ENCODE measurements at places on chromosomes 16 and 17. TPM values are rescaled to one million over a fixed set of nuclear protein-coding genes. Genes with fewer than 3 reads are reported as not detected.
A peak's percentile ranks its signal among the peaks of the same experiment; 100 is the strongest.

GRCh38 chr16:69747115-69747514, 7.6 kb downstream of the NOB1 start:
- H3K4me1 ChIP-seq = peaks cover 2% of the 10 kb centered on the region
- DNase-seq = no peak
- no peaks in the 10 kb centered on the region for H3K27me3 ChIP-seq
- H3K27ac ChIP-seq = no peak overlapping the region
- no peak overlapping the region for H3K4me3 ChIP-seq

DNA sequence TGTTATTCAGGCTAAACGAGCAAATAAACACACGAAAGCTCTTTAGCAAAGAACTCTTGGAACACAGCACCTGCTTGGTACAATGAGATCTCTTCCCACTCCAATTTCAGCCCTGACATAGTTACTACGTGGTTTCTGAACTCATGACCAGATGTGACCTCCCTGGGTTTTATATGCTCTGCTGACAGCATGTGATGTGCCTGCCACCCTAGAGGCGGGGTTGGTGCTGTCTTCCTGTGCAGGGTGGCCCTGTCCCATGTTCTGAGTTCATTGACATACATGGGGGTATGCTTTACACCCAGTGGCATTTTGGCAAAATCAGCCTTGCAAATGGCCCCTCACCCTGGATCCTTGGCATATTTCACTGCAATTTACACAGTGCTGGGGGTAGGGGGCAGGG, 475.3 kb upstream of the ZFHX3 start:
- no peaks in the 10 kb centered on the region for H3K4me1 ChIP-seq
- no peak overlapping the region for H3K27ac ChIP-seq
- no peaks in the 10 kb centered on the region for H3K27me3 ChIP-seq
- DNase-seq = no peak

The SLFN11 gene
- total RNA-seq = 64.8 TPM

GRCh38 chr17:58487589-58488427, at the start of gene HSF5:
Gene HSF5, minus strand, starts transcription at chr17:58488408. Its CDS starts 134 bp downstream, at chr17:58488274.
- peak; percentile 81 for DNase-seq
- no peaks in the 10 kb centered on the region for H3K27me3 ChIP-seq

- H3K4me1 ChIP-seq = no peaks in the 10 kb centered on the region
- H3K27ac ChIP-seq = no peak overlapping the region
- no peak for DNase-seq
- no peaks in the 10 kb centered on the region for H3K36me3 ChIP-seq
- peaks cover 8% of the 10 kb centered on the region for H3K27me3 ChIP-seq
These were observed 14.7 kb downstream of the AOC3 start for GRCh38 chr17:42865638-42866094.

The KRTAP9-2 gene
- not detected for total RNA-seq

DNA sequence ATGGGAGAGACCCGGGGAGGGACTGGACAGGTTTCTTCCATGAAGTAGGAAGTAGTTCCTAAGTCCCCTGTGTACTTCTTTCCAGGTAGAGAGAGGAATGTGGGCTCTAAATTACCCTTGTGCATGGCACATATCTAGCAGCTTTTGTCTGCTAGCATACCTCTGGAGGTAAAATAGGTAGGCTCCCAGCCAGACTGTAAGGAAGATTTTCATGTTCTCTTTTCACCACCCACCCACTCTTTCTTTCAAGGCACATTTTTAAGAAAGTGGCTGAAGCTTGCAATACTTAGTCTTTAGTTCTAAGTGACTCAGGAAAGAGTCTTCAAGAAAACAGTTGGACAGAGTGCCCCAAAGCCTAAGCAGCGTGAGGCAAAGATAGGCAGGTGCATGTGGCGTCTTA, 9.2 kb downstream of the MINK1 start:
- H3K27ac ChIP-seq = no peak overlapping the region
- peaks cover 3% of the 10 kb centered on the region for H3K36me3 ChIP-seq
- H3K4me1 ChIP-seq = peaks cover 47% of the 10 kb centered on the region
- no peak overlapping the region for H3K4me3 ChIP-seq
- no peaks in the 10 kb centered on the region for H3K27me3 ChIP-seq
- no peak for DNase-seq

GRCh38 chr16:72666267-72666666, 381.7 kb downstream of the ZFHX3 start:
- peaks cover 9% of the 10 kb centered on the region for H3K4me1 ChIP-seq
- H3K36me3 ChIP-seq = peaks cover 2% of the 10 kb centered on the region
- H3K27me3 ChIP-seq = peaks cover 2% of the 10 kb centered on the region
- H3K4me3 ChIP-seq = no peak overlapping the region
- no peak for DNase-seq
- H3K27ac ChIP-seq = no peak overlapping the region

DNA sequence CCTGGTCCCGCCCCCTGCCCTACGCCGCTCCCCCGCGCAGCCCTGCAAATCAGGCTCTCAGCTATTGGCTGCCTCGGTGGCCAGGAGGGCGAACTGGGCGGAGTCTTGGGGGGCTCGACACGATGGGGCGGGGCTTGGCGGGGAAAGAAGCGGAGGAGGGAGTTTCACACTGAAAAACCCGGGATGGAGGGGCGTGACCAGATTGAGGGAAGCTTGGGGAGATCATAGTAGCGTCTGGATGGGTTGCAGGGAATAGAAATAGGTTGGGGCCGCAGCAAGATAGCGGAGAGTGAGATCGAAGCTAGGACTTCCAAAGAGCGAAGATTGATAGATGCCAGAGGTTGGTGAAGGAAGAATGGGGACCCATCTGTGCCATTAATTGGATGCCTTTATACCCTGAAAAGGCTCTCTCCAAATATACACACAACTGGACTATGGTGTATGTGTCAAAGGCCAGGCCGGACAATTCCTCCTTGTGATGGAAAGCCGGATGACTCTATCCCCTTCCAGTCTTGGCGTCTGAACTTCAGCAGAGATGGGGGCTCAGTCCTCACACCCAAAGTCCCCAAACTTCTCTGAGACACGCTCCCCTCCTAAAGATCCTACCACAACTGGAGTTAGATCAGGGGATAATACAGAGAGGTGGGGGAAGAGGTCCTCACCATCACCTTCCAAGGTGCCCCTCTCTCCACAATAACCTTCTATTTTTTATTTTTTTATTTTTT, 376 bp upstream of the STAC2 start:
- peaks cover 41% of the 10 kb centered on the region for H3K27me3 ChIP-seq
- H3K4me3 ChIP-seq = peak overlapping the region; percentile 47
- H3K27ac ChIP-seq = no peak overlapping the region
- peaks cover 4% of the 10 kb centered on the region for H3K4me1 ChIP-seq
- no peaks in the 10 kb centered on the region for H3K36me3 ChIP-seq

The ZNF594 gene
- 6.2 TPM for total RNA-seq

GRCh38 chr17:13583996-13584700, 17.6 kb downstream of the HS3ST3A1 start:
- H3K4me3 ChIP-seq = no peak overlapping the region
- DNase-seq = no peak
- H3K27ac ChIP-seq = no peak overlapping the region
- H3K27me3 ChIP-seq = peaks cover 3% of the 10 kb centered on the region
- H3K4me1 ChIP-seq = no peaks in the 10 kb centered on the region

The CCT6B gene
- 1.3 TPM for total RNA-seq

GRCh38 chr16:2243781-2244180, 7.5 kb downstream of the DNASE1L2 start:
- H3K4me3 ChIP-seq = no peak overlapping the region
- no peaks in the 10 kb centered on the region for H3K4me1 ChIP-seq
- no peak overlapping the region for H3K27ac ChIP-seq
- no peaks in the 10 kb centered on the region for H3K27me3 ChIP-seq
- DNase-seq = no peak

DNA sequence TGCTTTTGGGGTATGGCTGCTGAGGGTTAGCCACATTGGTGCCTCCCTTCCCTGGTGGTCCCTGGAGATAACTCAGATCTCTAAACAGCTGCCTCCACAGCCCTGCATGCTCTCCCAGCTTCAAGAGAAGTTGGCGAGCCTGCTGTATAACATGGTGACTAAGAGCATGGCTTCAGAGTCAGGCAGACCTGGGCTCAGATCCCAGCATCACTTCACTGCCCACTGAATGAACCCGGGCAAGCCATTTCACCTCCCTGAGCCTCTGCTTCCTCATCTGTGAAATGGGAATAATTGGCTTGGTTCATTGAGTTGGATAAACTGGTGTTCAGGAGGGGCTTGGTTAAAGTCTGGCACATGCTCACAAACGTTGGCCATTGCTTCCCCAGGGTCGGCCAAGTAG, 16.6 kb downstream of the KIF1C start:
- H3K4me1 ChIP-seq = peaks cover 25% of the 10 kb centered on the region
- H3K27me3 ChIP-seq = no peaks in the 10 kb centered on the region

DNA sequence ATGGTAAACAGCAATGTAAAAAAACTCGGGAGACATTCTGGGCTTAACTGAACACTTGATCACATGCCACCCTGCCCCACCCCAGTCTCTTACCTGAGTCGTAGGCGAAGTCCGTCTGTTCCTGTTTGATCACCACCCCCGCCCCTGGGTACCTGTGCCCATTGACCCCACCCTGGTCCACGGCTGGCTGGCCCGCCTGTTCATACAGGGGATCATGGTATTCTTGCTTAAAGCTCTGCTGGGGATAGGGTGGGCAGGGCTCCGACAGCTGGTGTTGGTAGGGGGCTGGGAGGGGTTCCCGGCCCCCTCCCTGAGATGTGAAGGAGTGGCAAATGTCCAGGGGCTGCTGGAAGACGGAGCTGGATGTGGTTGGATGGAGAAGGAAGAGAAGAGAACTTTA, 13.6 kb downstream of the ETV4 start:
- H3K4me1 ChIP-seq = peaks cover 7% of the 10 kb centered on the region
- DNase-seq = no peak
- no peak overlapping the region for H3K27ac ChIP-seq
- H3K27me3 ChIP-seq = no peaks in the 10 kb centered on the region
- H3K4me3 ChIP-seq = no peak overlapping the region
- no peaks in the 10 kb centered on the region for H3K36me3 ChIP-seq

The TNP2 gene
- not detected for total RNA-seq

- no peak for DNase-seq
- H3K4me1 ChIP-seq = no peaks in the 10 kb centered on the region
- H3K27me3 ChIP-seq = peaks cover 4% of the 10 kb centered on the region
- H3K36me3 ChIP-seq = no peaks in the 10 kb centered on the region
- H3K27ac ChIP-seq = no peak overlapping the region
These were observed 17.0 kb upstream of the ANKFN1 start for GRCh38 chr17:56136301-56136700.

- no peaks in the 10 kb centered on the region for H3K36me3 ChIP-seq
- no peaks in the 10 kb centered on the region for H3K4me1 ChIP-seq
- H3K4me3 ChIP-seq = no peak overlapping the region
- peaks cover 2% of the 10 kb centered on the region for H3K27me3 ChIP-seq
- DNase-seq = no peak
These were observed 8.6 kb downstream of the MEIOC start for GRCh38 chr17:44664867-44665266.

The NUDT21 gene
- total RNA-seq = 361 TPM

DNA sequence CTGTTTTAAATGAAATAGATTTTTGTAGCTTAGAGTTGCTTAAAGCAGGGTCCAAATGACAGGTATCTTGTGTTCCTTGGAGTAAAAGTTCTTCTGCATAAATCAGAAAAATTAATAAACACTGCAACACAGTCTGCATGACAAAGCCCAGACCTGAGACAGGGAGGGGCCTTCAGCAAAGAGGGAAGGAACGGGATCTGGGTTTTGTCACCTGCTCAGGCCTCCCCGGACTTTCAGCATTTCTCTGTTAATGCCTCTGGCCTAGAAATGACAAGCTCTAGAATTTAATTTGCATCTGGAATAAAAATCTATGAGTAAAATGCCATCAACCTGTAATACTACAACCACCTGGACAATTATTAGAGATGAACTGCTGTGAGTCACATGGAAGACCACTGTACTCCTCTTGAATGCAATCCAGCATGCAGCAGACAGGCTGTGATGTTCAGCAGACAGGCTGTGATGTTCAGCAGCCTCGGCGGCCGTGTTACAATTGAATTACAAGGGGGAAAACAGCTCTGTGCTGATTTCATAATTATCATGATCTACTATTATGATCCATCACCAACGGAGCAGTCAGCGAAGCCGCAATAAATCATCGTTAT, 170.2 kb downstream of the TOX3 start:
- no peak overlapping the region for H3K27ac ChIP-seq
- no peaks in the 10 kb centered on the region for H3K36me3 ChIP-seq
- no peaks in the 10 kb centered on the region for H3K27me3 ChIP-seq

DNA sequence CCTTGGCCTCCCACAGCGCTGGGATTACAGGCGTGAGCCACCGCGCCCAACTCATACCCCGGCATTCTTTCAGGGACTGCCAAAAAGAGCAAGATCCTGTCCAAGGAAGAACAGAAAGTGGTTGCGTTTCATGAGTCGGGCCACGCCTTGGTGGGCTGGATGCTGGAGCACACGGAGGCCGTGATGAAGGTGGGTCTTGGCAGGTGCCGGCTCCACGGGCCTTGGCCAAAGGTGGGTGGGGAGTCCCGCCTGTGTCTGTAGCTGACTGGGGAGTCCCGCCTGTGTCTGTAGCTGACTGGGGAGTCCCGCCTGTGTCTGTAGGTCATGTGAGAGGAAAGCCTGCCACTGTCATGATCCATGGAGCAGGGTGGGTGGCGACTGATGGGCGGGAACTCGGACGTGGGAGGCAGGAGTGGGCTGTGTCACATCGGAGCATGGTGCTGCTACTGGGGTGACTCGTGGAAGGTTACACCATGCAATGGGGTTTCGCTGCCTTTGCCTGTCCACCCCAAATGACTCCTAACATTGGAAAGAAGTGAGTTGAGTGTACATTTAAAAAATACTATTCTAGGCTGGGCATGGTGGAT, 10.0 kb upstream of the RPL13 start:
- no peak overlapping the region for H3K27ac ChIP-seq
- peaks cover 15% of the 10 kb centered on the region for H3K4me1 ChIP-seq
- H3K36me3 ChIP-seq = peaks cover 18% of the 10 kb centered on the region
- DNase-seq = no peak

The AFMID gene
- total RNA-seq = 16.8 TPM

- H3K4me1 ChIP-seq = no peaks in the 10 kb centered on the region
- no peak overlapping the region for H3K27ac ChIP-seq
- DNase-seq = no peak
- no peaks in the 10 kb centered on the region for H3K36me3 ChIP-seq
- no peak overlapping the region for H3K4me3 ChIP-seq
These were observed 94.3 kb downstream of the SDK2 start for GRCh38 chr17:73549841-73550430.

DNA sequence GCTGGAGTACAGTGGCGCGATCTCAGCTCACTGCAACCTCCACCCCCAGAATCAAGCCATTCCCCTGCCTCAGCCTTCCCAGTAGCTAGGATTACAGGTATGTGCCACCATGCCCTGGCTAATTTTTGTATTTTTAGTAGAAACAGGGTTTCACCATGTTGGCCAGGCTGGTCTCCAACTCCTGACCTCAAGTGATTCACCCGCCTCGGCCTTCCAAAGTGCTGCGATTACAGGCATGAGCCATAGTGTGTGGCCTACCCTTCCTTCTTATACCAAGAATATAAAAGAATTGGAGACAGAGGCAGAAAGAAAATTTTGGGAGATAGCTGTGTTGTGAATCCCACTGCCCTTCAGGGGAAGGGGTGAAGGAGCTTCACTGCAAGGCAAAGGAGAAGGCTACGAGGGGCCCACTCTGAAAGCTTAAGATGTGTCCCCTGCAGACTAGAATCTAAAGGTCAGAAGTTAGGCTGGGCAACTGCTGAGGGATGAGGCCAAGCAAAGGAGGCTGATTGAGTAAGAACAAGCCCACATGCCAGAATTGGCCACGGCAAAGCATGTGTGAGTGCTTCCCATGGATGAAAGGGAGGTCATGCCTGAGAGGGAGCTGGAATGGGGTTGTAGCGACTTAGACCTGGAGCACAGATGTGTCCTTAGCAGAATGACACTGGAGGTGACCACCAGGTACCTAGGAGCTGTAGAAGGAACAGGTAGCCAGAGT, 8.4 kb upstream of the CRYBA1 start:
- peaks cover 15% of the 10 kb centered on the region for H3K4me1 ChIP-seq
- DNase-seq = no peak
- H3K27me3 ChIP-seq = no peaks in the 10 kb centered on the region
- no peaks in the 10 kb centered on the region for H3K36me3 ChIP-seq
- H3K4me3 ChIP-seq = no peak overlapping the region

Data from activated CD4-positive, alpha-beta memory T cell treated with anti-CD3 and anti-CD28 coated beads for 36 hours (primary cell).